HepG2 (cell line): ENCODE measurements at places on chromosomes 4 and X. TPM values are rescaled to one million over a fixed set of nuclear protein-coding genes. Genes with fewer than 3 reads are reported as not detected.

- DNase-seq, result no peak
- H3K4me3 ChIP-seq, result no peak overlapping the region
- no peaks in the 10 kb centered on the region for H3K27me3 ChIP-seq
- H3K36me3 ChIP-seq, result 0 out of 3 replicates have a peak, but pooled peaks cover 2% of the 10 kb centered on the region
- H3K27ac ChIP-seq, result no peak overlapping the region
- H3K4me1 ChIP-seq, result no peaks in the 10 kb centered on the region
These were observed 236.9 kb downstream of the DCLK2 start for GRCh38 chr4:150315175-150315574.

Gene KLHL13
- 1.6 and 2.4 TPM in 2 replicates for total RNA-seq

Gene HPGD
- 0.13 and 0.36 TPM in 2 replicates for total RNA-seq

GRCh38 chr4:119113033-119113655, 22.5 kb upstream of the MYOZ2 start:
- peaks cover 5% of the 10 kb centered on the region; the same call in 1 of the 2 replicates for H3K4me1 ChIP-seq
- no peak overlapping the region for H3K27ac ChIP-seq
- H3K36me3 ChIP-seq, result no peaks in the 10 kb centered on the region
